Right lobe of liver (tissue), 6 donors: ENCODE measurements at places on chromosomes 2 and 18. TPM values are rescaled to one million over a fixed set of nuclear protein-coding genes. Genes with fewer than 3 reads are reported as not detected.
A peak's percentile ranks its signal among the peaks of the same experiment; 100 is the strongest.

DNA sequence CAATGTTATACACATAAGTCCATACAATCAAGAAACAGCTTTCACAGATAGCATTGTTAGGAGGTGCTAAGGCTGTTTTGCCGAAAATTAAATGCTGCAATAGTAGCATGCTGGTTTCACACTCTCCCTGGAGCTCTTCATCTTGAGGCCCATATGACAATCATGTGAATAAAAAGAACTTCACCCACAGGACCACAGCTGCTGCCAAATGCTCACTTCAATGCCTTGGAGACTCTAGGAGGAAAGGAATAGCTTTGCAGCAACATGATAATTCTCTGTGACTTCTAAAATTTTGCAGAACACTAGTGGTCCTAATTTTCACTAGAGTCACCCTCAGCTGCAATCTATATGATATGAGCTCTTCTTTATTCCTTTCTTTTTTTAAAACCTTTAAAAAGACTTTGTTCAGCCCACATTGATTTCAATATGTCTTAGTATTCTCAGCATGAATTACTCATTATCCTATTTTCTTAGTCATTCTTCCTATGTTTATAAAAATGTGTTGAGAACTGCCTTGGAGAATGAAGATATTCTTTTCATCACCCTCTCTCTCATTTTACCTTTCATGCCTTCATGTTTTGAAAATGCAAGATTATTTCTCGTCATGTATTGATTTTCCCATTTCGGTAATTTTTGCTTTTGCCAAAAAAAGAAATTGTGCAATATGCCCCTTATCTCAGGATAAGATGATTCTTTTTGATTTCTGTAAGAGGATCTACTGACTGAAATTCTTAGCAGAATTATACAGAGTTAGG, 108.2 kb downstream of the PDE1A start:
- H3K4me3 ChIP-seq, result no peak overlapping the region
- no peak for DNase-seq
- H3K36me3 ChIP-seq, result no peaks in the 10 kb centered on the region

DNA sequence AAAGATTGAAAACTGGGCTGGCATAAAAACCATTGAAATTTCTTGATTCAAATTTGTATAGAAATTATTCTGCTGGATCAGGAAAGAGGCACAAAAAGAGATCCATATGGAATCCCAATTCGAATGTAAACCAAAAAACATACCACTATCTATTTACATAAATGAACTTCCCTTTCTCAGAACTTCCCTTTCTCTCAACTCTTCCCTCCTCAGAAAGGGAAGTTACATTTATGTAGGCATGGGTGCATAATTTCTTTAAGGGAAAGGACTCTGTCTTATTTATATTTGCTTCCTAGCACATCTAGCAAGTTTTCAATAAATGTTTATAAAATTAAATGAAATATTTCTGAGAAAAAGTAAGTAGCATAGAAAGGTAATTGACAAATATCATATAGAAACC, 398.1 kb upstream of the ATP5MC3 start:
- H3K4me3 ChIP-seq, result no peak overlapping the region
- peaks cover 7% of the 10 kb centered on the region for H3K4me1 ChIP-seq
- no peaks in the 10 kb centered on the region for H3K36me3 ChIP-seq
- H3K27me3 ChIP-seq, result no peaks in the 10 kb centered on the region
- DNase-seq, result no peak

DNA sequence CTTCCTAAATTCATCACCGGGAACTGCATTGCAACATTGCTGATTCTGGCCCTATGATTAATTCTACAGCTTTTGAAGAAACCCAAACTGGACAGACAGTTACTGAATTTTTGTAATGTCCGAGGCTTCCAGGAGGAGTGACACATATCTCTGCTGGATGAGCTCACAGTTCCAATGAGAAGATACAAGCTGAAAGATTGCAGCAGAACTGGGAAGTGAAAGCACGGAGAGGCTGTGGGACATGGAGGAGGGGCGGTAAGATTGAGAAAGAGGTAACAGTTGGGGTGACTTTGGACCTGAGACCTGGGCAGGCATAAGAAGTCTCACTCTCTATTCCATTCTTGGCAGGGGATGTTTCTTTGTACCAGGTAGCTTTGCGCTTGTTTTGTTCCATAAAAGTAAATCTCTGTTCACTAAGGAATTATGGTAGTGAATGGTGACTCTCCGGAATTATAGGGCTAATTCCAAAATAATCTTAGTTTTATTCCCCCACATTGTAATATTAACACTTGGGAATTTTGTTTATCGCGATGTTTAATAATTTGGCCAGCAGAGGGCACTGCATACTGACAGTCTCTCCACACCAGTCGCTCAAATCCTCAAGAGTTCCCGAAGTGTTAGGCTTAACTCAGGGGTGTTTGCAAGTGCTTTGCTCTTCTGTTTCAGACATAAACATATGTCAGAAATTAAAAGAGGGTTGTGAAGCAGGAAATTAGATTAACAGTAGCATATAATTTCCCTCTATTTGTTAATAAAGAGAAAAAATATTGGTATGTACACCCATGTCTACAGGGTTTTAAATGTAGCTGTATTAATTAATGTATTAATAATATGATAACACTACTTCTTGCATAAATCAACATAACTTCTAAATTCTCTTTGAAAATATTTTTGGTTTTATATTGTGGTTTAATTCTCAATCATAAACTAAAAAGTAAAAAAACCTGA, 201.4 kb downstream of the SOCS6 start:
- H3K4me1 ChIP-seq, result no peaks in the 10 kb centered on the region
- peak overlapping the region; percentile 34 for H3K4me3 ChIP-seq
- DNase-seq, result no peak
- no peak overlapping the region for H3K27ac ChIP-seq
- no peaks in the 10 kb centered on the region for H3K36me3 ChIP-seq

DNA sequence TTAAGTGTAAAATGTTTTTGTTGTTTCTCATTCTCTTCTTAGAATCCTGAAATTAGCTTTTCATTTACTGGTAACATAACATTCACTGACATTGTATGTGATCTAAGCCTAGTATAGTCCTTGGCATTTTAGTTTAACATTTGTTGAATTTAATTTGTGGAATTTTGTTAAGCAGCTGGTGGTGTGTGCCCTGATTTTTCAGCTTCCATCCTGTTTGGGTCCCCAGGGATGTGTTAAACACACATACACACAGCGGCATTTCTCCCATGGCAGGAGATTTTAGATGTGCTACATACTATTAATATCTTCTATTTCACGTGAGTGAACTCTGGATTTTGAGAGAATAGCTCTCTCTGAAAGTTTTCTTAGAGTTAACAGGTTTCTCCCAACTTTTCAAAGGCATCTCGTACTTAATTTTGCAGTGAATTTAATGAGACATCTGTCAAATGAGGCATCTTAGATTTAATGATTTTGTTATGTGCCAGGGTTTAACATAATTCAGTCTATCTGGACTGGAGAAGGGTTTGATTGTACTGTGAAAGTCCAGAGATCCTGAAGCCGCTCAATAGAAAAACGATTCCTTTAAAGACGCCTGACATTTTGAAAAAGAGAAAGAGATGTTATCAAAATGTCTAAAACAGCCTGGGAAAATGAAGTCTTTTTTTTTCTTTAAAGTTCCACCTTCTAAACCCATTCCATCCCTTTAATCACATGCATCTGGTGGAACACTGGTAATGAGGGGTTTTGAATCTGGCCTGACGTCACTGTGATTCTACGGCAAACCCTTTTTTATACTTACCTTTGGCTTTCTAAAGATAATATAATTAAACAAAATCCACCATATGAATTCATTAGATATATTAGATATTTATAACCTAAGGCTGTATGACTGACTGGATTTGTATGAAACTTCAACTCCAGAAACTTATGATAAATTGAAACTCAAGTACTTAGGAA, 6.8 kb downstream of the PHLPP1 start:
- H3K4me3 ChIP-seq, result no peak overlapping the region
- H3K27me3 ChIP-seq, result no peaks in the 10 kb centered on the region
- no peaks in the 10 kb centered on the region for H3K36me3 ChIP-seq
- H3K27ac ChIP-seq, result no peak overlapping the region

DNA sequence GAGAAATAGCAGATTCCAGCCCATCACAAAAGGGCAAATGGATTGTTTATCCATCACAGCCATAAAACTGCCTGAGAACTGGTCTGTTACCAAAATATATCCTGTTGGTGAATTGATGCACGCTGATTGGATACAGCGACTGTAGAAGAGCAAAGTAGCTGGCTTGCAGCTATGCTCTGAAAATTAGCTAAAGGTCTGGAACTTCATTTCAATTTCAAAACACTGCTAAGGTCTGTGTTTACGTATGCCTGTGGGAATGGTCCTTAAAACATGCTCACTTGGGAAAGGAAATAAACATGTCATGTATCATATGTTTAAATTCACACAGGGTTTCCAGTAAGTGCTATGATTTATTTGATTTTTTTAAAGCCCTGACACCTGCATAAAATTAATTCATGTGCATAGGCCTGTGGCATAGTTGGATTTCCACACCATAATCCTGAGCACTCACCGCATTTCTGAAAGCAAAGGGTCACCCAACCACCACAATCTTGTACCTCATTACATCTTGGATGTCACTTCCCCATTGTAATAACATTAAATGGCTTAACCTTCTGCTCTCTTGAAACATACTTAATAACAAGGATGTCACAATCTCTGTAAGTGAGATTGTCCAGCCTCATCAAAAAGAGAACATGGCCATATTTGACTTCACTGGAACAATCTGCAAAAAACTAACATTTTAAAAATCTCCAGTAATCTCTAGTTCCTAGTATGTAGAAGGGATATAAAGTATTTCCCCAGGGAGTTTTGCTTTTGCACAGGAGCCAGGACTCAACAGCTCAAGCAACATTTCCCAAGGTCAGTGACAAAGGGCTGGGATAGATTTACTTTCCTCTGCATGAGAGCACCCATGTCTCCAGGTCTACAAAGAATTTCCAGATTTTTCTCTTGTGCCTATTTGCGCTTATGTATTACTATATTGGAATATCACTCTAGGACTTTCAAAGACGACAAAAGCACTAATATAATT, 109.8 kb downstream of the FARSB start:
- no peak overlapping the region for H3K4me3 ChIP-seq
- H3K27me3 ChIP-seq, result no peaks in the 10 kb centered on the region
- no peak for DNase-seq
- H3K36me3 ChIP-seq, result no peaks in the 10 kb centered on the region
- no peaks in the 10 kb centered on the region for H3K4me1 ChIP-seq

GRCh38 chr18:13481820-13482617, 244.3 kb downstream of the FAM210A start:
- no peak for DNase-seq
- no peaks in the 10 kb centered on the region for H3K36me3 ChIP-seq
- H3K4me3 ChIP-seq, result no peak overlapping the region
- H3K27me3 ChIP-seq, result no peaks in the 10 kb centered on the region

GRCh38 chr18:57790316-57790715, 12.8 kb downstream of the ATP8B1 start:
- no peaks in the 10 kb centered on the region for H3K36me3 ChIP-seq
- no peaks in the 10 kb centered on the region for H3K27me3 ChIP-seq
- no peak overlapping the region for H3K27ac ChIP-seq
- no peak for DNase-seq

DNA sequence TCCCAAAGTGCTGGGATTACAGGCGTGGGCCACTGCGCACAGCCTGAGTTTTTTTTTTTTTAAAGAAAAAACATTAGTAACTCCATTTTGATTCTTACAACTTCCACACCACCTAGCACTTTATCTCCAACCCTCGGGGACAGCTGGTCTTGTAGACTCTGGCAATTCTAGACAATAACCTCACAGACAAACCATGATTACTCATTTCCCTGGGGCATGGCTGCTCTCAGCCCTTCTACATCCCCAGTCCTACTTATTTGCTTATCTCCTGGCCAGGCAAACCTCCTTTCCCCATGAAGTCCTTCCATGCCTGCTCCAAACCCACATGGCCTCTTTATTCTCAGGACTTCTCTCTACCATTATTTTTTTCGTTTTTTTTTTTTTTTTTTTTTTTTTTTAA, 91.1 kb downstream of the ACTR3 start:
- no peaks in the 10 kb centered on the region for H3K27me3 ChIP-seq
- H3K4me1 ChIP-seq, result peaks cover 6% of the 10 kb centered on the region
- no peak overlapping the region for H3K4me3 ChIP-seq
- no peak for DNase-seq

DNA sequence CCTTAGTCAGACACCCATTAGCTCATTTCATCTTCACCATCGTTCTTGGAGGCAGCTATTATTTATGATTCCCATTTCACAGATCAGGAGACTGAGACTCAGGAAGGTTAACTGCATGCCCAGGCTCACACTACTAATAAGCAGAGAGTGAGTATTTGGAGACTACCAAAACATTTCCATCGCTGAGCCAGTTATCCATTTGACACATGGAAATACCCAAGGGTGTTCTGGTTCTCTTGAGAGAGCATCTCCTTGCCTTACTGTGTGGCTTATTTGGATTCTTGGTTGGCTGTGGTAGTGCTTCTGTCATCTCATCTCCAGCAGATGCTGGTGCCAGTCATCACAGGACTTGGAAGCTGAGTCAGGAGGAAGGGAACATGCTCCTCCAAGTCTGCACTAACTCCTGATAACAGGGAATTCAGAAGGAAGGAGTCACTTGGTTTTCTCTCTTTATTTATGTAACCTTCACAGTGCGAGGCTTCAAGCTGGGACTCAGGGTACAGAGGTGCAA, 55.2 kb downstream of the RASGRP3 start:
- H3K4me1 ChIP-seq, result no peaks in the 10 kb centered on the region
- H3K4me3 ChIP-seq, result no peak overlapping the region
- H3K27ac ChIP-seq, result no peak overlapping the region
- H3K27me3 ChIP-seq, result no peaks in the 10 kb centered on the region

GRCh38 chr18:47191961-47192360, 15.8 kb upstream of the IER3IP1 start:
- no peaks in the 10 kb centered on the region for H3K4me1 ChIP-seq
- no peaks in the 10 kb centered on the region for H3K36me3 ChIP-seq
- H3K27ac ChIP-seq, result no peak overlapping the region
- no peaks in the 10 kb centered on the region for H3K27me3 ChIP-seq

DNA sequence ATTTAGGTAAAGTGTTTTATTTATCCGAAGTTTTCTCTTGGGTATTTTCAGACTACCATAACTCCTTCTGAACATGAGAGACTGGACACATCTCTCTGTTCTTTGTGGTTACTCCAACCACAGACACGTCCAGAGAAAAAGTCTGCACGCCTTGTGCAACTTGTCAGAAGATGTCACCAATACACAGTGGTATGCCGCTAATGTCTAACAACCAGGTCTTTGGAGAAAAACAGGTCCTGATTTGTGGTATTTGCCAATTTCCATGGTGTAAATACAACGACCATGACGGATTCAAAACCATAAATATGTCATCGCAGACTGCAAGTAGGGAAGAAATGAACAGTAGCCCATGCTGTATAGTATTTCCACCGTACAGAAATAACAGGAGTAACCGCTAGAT, 620.6 kb upstream of the ID2 start:
- no peak for DNase-seq
- no peaks in the 10 kb centered on the region for H3K4me1 ChIP-seq
- H3K27me3 ChIP-seq, result no peaks in the 10 kb centered on the region
- no peak overlapping the region for H3K4me3 ChIP-seq
- H3K27ac ChIP-seq, result no peak overlapping the region
- no peaks in the 10 kb centered on the region for H3K36me3 ChIP-seq

The HOXD13 gene
- total RNA-seq, result not detected

The MSTN gene
- total RNA-seq, result not detected

The DSG2 gene
- total RNA-seq, result 19.4 TPM

The FAM124B gene
- total RNA-seq, result 0.31 TPM
